ENCODE measurements at places on chromosomes 16 and 17. TPM values are rescaled to one million over a fixed set of nuclear protein-coding genes. Genes with fewer than 3 reads are reported as not detected.

Gene TVP23A
- 1.7 TPM for total RNA-seq

Gene PTX4
- total RNA-seq, result not detected

Gene RGS9
- 6.2 TPM for total RNA-seq

Gene HCRT
- total RNA-seq, result 0.41 TPM

Gene PER1
- 25.1 TPM for total RNA-seq

Gene CX3CL1
- total RNA-seq, result 1.2 TPM

DNA sequence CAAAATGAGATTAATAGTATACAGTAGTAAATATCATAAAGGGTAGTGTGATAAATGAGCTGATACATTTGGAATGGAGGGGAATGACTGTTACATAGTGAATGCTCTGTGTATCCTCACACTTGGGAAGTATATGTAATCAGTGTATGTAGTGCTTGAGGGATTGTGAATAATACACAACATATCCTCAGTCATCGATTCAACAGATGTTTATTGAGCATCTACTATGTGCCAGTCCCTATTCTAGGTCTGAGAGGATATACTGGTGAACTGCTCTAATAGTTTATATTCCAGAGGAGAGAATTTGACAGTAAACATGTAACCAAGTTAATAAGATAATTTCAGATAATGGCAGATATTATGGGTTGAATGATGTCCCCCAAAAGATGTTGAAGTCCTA lies 3.4 kb upstream of the BECN1 start:
- H3K36me3 ChIP-seq, result no peaks in the 10 kb centered on the region
- no peaks in the 10 kb centered on the region for H3K27me3 ChIP-seq
- H3K4me3 ChIP-seq, result no peak overlapping the region
- H3K27ac ChIP-seq, result no peak overlapping the region
- no peak for DNase-seq

- no peaks in the 10 kb centered on the region for H3K36me3 ChIP-seq
- 0 out of 2 replicates have a peak, but pooled peaks cover 3% of the 10 kb centered on the region for H3K27me3 ChIP-seq
- DNase-seq, result no peak
- H3K27ac ChIP-seq, result no peak overlapping the region
- no peaks in the 10 kb centered on the region for H3K4me1 ChIP-seq
Observed at GRCh38 chr16:87543436-87544191, 50.8 kb upstream of the ZCCHC14 start.

GRCh38 chr17:36129616-36130015 lies 26.0 kb downstream of the CCL4 start:
- no peaks in the 10 kb centered on the region for H3K36me3 ChIP-seq
- H3K4me1 ChIP-seq, result peaks cover 34% of the 10 kb centered on the region
- H3K27me3 ChIP-seq, result no peaks in the 10 kb centered on the region
- no peak for DNase-seq
- H3K4me3 ChIP-seq, result no peak overlapping the region

DNA sequence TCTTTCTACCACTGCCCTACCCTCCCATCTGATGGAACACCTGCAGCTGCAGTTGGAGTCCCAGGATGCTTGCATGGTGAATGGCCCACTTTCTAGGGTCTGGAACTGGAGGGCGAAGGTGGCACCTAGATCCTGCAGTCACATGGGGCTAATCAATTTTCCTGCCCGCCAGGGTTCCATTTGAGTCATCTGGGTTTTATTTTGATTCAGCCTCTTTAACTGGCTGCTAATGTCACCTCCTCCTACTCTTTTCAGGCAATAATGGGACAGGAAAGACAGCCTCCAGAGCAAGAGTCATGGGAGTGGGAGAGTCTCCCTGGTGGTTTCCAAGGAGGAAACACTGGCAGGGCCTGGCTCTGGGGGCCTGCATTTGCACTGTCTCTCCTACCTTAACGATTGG lies 3.8 kb upstream of the TBKBP1 start:
- no peaks in the 10 kb centered on the region for H3K27me3 ChIP-seq
- H3K27ac ChIP-seq, result no peak overlapping the region
- peaks cover 5% of the 10 kb centered on the region for H3K36me3 ChIP-seq
- no peak overlapping the region for H3K4me3 ChIP-seq
- no peak for DNase-seq
- peaks cover 13% of the 10 kb centered on the region for H3K4me1 ChIP-seq

- no peak overlapping the region for H3K27ac ChIP-seq
- H3K27me3 ChIP-seq, result no peaks in the 10 kb centered on the region
- H3K4me3 ChIP-seq, result no peak overlapping the region
- no peak for DNase-seq
- H3K36me3 ChIP-seq, result no peaks in the 10 kb centered on the region
Observed at GRCh38 chr17:50939795-50940684, 73.9 kb upstream of the TOB1 start.

DNA sequence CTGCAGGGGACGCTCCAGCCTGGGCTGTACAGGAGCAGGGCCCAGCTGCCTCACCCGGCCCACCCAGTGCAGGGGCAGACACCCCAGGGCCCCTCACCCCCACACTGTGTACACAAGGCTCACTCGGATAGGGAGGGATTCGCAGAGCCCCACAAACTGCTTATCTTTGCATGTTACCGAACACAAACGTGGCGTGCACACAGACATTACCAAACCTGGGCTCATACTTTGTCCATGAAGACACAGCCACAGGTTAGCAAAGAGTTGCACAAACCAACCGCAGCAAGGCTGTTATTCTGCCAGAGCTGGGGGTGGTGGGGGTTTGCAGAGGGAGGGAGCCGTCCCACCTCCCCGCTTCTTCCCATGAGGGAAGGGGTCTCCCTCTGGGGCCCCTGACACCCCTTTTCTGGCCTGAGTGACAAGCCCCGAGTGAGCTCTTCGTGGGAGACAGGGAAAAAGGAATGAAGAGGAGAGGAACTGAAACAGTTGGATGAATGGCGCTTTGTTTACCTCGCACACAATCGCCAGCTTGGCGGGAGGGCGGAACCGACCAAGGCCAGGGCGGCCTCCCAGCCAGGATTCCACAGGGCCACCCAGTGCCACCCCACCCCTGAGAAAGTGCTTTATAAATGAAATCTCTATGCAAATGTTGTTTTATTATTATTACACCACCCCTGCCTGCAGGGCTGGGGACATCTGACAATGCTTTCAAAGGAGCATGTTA lies 434 bp upstream of the CPSF4L start:
- no peak overlapping the region for H3K4me3 ChIP-seq
- H3K36me3 ChIP-seq, result no peaks in the 10 kb centered on the region
- DNase-seq, result no peak
- no peaks in the 10 kb centered on the region for H3K4me1 ChIP-seq
- no peaks in the 10 kb centered on the region for H3K27me3 ChIP-seq

DNA sequence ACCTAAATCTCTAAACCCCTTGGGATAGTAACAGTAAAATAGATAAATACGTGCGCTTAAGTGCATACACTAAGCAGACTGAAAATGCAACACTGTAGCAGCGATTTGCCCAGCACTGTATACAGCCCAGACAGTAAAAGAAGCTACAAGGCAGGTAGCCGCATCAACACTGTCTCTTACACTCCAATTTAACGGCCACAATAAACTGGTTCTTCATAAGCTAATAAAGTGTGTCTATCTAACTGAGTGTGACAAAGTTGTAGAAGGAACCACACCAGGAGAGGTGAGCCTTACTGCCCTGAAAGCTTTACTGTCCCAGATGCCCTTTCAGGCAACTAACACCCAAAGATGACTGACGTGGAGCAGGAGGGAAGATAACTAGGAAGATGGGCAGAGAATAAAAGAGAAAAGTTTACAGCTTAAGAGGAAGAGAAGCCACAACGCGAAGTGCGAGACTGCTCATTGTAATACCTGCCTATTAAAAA lies 847 bp downstream of the ZDHHC7 start:
- no peaks in the 10 kb centered on the region for H3K27me3 ChIP-seq
- peak overlapping the region; percentile 95 for H3K27ac ChIP-seq
- H3K4me3 ChIP-seq, result peak overlapping the region; percentile 90
- peaks cover 5% of the 10 kb centered on the region for H3K4me1 ChIP-seq
- no peaks in the 10 kb centered on the region for H3K36me3 ChIP-seq

DNA sequence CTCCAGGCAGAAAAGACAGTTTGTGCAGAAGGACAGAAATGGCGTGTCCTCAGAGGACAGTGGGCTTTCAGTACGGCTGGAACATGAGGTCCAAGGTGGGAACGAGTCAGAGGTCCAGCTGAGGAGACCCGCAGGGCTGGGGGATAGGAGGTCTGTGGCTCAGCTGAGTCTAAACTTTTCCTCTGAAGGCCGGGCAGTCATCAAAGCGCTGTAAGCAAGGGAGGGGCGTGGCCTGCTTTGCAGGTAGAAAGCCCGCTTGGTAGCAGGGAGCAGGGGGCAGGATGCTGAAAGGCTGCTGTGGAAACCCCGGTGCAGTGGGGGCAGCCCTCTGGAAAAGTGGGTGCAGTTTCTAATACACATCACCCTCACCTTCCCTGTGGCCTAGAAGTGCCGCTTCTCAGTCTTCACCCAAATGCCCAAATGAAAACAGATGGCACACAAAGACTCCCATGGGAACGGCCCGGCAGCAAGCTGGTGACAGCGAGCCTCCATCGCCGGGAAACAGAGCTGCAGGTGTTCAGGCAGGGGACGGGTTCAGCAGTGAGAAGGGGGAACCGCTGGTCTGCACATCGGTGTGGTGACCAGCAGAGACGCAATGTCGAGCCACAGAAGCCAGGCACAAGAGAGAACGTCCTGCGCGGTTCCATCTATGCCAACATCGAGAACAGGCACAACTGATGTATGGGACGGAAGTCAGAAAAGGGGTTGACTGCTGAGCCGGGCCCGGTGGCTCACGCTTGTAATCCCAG lies 12.2 kb upstream of the OSGIN1 start:
- DNase-seq, result no peak
- H3K27ac ChIP-seq, result no peak overlapping the region
- H3K36me3 ChIP-seq, result no peaks in the 10 kb centered on the region
- H3K4me1 ChIP-seq, result no peaks in the 10 kb centered on the region
- no peaks in the 10 kb centered on the region for H3K27me3 ChIP-seq

DNA sequence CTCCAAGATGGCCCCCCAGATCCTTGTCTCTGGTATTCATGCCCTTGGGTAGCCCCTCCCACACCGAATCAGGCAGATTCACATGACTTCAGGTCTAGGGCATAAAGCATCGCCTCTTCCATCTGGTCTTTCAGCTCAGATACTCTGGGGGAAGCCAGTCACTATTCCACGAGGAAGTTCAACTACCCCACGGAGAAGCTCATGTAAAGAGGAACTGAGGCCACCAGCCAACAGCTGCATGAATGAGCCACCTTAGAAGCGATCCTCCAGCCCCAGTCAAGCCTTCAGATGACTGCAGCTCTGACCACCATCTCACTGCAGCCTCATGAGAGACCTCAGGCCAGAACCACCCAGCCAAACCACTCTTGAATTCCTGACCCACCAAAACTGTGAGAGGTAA lies 54.1 kb downstream of the SOCS3 start:
- no peak overlapping the region for H3K4me3 ChIP-seq
- H3K36me3 ChIP-seq, result no peaks in the 10 kb centered on the region
- no peak for DNase-seq
- H3K27me3 ChIP-seq, result no peaks in the 10 kb centered on the region
- no peaks in the 10 kb centered on the region for H3K4me1 ChIP-seq

GRCh38 chr16:50455288-50455845 lies 86.6 kb upstream of the BRD7 start:
- DNase-seq, result no peak
- no peaks in the 10 kb centered on the region for H3K27me3 ChIP-seq
- peaks cover 4% of the 10 kb centered on the region for H3K4me1 ChIP-seq

GRCh38 chr17:46026166-46027047 lies 27.4 kb downstream of the STH start:
- no peak overlapping the region for H3K27ac ChIP-seq
- DNase-seq, result no peak
- no peak overlapping the region for H3K4me3 ChIP-seq
- peaks cover 11% of the 10 kb centered on the region for H3K4me1 ChIP-seq

GRCh38 chr17:67211742-67212141 lies 33.3 kb downstream of the HELZ start:
- H3K4me3 ChIP-seq, result no peak overlapping the region
- no peak for DNase-seq
- no peaks in the 10 kb centered on the region for H3K27me3 ChIP-seq
- H3K27ac ChIP-seq, result no peak overlapping the region
- peaks cover 5% of the 10 kb centered on the region for H3K36me3 ChIP-seq
- no peaks in the 10 kb centered on the region for H3K4me1 ChIP-seq

DNA sequence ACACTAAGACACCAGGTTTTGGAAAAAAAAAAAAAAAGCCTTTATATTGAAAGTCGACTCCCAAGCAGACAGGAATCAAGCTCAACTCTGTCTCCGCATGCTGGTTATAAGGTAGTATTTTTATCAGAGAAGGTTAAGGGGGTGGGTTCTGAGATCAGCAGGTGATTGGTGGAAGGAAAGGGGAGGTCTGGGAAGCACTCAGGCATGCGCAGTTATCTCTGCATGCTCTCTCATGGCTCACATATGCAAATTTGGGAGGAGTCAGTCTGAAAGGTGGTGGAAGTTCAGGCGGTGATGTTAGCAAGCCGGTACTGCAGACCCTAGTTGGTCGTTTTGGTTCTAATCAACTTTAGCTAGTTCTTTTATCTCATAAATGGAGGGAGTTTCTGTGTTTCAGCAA lies 357.6 kb upstream of the C16orf82 start:
- no peak overlapping the region for H3K27ac ChIP-seq
- DNase-seq, result no peak
- no peak overlapping the region for H3K4me3 ChIP-seq
- H3K4me1 ChIP-seq, result no peaks in the 10 kb centered on the region

DNA sequence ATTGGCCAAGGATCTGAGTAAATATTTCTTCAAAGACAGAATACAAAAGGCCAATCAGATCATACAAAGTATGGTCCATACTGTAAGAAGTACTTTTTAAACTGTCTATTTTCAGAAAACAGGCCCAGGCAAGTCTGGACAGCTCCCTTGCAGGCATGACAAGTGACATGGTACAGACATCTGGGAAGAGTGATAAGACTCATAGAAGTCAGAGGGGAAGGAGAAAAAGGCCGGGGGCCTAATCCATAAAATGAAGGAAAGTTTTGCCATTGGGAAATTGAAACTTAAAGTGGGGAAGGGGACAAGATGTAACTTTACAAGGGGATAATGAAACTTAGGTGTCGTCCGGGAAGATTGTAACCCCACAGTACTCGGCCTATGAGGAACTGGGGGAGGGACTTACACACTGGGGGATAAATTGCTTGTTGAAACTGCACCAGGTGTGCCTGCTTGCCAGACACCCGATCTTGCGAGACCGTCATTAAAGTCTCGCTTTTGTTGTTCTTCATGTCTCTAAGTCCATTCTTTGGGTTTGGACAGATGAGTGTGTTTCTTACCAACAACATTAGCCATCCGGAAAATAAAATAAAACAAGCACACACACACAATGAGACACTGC lies 684.0 kb downstream of the CDH11 start:
- H3K4me3 ChIP-seq, result no peak overlapping the region
- no peak for DNase-seq
- no peaks in the 10 kb centered on the region for H3K4me1 ChIP-seq
- H3K36me3 ChIP-seq, result no peaks in the 10 kb centered on the region
